ENCODE measurements at places on chromosomes 6 and 20. TPM values are rescaled to one million over a fixed set of nuclear protein-coding genes. Genes with fewer than 3 reads are reported as not detected.

OR2W1 gene
- not detected for total RNA-seq

FGD2 gene
- not detected for total RNA-seq

GSTA3 gene
- not detected for total RNA-seq

TNFRSF6B gene
- total RNA-seq: 0.78 TPM

ANKEF1 gene
- total RNA-seq: 5.3 TPM

SPINT3 gene
- not detected for total RNA-seq

SNX21 gene
- 7.7 TPM for total RNA-seq

AHCY gene
- 298 TPM for total RNA-seq

HLA-DRA gene
- not detected for total RNA-seq

TCF19 gene
- 15.3 TPM for total RNA-seq
